Right renal cortex interstitium (tissue), 3 donors: ENCODE measurements at places on chromosomes 16 and 17.
A peak's percentile ranks its signal among the peaks of the same experiment; 100 is the strongest.

- no peak for DNase-seq
Observed at GRCh38 chr16:69513180-69513966, 52.4 kb upstream of the NFAT5 start.

- no peak for DNase-seq
Observed at GRCh38 chr17:1743088-1743439, 393 bp downstream of the SERPINF2 start.

DNA sequence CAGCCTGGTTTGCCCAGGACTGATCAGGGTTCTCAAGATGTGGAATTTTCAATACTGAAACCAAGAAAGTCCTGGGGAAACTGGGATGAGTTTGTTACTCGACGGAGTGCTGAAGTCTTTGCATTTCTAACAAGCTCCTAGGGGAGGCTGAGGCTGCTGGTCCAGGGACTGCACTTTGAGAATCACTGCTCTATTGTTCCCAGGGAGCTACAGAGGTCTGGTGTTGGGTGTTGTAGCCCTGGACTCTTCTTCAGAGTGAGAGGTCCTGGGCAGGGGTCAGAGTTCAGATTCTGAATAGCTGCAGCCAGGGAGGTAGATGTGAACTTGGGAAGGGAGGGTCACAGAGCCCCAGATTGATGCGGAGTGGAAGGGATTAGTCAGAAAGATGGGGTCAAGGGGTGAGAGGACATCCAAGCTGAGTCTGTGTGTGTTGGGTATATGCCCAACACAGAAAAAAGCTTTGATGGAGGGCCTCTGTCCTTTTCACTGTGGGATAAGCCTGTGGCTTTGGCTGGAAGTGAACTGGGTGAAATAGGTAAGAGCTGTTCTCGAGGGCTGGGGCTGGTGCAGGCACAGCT is 14.1 kb downstream of the TMEM238L start:
- DNase-seq: no peak

DNA sequence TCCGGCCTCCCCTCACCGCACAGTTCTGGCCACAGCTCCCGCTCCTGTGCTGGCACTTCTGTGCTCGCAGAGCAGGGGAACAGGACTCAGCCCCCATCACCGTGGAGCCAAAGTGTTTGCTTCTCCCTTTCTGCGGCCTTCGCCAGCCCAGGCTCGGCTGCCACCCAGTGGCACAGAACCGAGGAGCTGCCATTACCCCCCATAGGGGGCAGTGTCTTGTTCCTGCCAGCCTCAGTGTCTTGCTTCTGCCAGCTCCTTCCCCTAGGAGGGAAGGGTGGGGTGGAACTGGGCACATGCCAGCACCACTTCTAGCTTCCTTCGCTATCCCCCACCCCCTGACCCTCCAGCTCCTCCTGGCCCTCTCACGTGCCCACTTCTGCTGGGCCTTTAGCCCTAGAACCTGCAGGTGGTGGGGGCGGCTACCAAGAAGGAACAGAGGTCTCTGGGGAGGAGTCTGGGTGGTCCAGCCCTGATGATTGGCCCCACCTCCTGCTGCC is 645 bp upstream of the ELMO3 start:
- no peak for DNase-seq

DNA sequence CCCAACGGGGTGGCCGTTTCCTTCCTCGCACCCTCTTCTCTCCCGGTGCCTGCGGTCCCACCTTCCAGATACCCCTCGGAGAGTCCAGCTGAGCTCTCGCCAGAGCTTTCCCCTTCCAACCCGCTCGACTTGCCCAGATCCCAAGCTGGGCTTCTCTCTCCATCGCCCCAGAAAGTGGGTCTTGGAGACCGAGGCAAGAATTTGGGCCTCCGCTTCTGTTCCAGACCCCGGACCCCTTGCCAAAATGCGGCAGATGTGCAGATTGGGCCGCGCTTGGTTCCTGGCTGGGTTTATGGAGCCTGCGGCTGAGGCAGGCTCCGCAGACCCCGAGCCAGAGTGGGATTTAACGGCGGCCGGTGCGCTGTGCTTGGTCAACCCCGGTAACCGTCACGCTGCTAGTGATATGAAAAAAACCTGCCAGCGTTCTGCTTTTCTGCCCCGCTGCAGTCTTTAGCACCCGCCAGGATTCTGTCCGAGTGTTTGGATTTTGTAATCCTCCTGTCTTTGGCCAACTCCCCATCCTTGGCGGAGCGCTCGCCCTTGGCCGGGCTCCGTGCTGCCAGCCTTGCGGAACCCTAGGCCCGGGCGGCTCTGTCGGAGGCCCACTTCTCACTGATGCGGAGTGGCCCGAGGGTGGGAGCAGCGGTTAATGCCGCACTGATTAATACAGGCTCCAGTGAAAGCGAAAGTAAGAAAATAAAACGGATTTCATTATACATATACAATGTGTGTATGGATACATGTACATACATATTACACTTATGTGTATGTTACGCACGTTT is 754 bp upstream of the SLFN11 start:
- peak; percentile 25 for DNase-seq
